CD4-positive, alpha-beta T cell treated with Interleukin-21 for 1 hour (primary cell): ENCODE measurements at places on chromosomes 11 and 22.

DNA sequence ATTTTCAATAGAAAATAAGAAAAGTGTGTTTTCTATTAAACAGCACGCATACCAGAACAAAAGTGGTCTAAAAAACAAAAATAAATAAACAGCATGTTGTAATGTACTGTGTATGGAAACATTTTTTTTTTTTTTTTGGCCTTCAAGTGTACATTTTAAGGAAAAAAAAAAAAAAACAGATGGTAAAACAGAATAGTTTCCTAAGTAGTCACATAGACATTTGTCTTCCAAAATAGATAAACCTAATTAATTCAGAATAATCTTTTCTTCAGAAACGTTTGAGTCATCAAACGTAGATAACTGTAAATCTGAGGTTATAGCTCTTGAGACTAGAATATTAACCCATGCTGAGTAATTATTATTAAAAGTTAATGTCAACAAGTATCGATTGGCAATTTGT, 396 bp upstream of the CFAP300 start:
- no peak for DNase-seq

DNA sequence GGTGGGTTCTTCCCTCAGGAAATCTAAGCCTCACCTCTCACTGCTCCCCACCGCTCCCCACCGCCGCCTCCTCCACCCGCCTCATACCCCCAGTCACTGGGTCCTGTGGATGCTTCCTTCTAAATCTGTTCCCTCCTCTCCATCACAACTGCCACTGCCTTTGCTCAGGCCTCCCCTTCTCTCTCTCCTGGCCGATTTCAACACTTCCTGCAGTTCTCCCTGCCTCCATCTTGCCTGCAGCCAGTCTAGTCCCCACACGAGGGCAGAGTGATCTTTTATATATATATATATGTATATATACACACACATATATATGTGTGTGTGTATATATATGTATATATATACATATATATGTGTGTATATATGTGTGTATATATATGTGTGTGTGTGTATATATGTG, 27.8 kb downstream of the CREB3L1 start:
- DNase-seq, result peak; percentile 37

- no peak for DNase-seq
Observed at GRCh38 chr22:37627121-37627520, 12.3 kb upstream of the SH3BP1 start.

DNA sequence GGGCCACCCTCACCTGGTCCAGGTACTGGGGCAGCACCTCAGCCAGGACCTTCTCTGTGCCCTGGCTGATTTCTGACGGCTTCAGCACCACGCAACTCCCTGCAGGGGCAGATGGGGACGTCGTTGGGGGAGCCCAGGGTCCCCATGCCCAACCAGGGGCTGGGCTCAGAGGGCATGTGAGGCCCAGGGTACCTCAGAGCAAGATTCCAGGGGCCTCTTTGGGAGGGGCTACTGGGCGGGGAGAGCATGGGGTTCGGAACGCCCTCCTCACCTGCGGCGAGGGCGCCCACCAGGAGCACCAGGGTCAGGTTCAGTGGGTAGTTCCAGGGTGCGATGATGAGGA, 8.1 kb downstream of the ALDH3B2 start:
- no peak for DNase-seq

- peak; percentile 37 for DNase-seq
Observed at GRCh38 chr22:36334081-36334820, 53.5 kb downstream of the MYH9 start.

GRCh38 chr11:9852465-9852864, 188.6 kb downstream of the SWAP70 start:
- no peak for DNase-seq

- no peak for DNase-seq
Observed at GRCh38 chr22:29854432-29854831, 16.4 kb upstream of the ASCC2 start.

DNA sequence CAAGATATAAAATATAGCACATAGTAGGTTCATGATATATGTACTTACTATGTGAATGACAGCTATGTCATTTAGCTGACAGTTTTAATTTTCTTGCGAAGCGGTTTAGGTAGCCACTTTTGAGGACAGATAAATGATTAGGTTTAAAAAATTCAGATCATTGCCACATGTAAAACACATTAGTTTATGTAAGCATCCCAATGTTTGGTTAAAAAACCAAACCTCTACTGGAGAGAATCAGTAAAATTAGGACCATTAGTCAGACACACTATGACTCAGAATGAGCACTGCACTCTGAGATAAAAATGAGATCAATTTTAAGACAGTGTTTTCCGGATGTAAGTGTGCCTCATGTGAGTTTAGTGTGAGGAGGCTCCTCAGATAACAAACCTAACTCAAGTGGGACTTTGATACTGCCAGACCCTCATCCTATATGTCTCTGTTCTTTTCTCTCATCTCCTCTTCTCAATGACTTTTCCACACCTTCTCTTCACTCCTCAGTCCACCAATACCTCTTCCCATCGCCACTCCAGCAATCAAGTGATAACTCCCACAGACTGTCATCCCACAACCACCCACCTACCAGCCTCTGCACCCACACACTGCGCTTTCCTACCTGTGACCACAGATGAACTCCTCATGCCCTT, 6.8 kb upstream of the OR2AT4 start:
- DNase-seq, result no peak

- DNase-seq, result no peak
Observed at GRCh38 chr11:121035780-121036179, 11.9 kb downstream of the TBCEL start.

- no peak for DNase-seq
Observed at GRCh38 chr22:39148026-39148726, 4.3 kb downstream of the CBX7 start.

DNA sequence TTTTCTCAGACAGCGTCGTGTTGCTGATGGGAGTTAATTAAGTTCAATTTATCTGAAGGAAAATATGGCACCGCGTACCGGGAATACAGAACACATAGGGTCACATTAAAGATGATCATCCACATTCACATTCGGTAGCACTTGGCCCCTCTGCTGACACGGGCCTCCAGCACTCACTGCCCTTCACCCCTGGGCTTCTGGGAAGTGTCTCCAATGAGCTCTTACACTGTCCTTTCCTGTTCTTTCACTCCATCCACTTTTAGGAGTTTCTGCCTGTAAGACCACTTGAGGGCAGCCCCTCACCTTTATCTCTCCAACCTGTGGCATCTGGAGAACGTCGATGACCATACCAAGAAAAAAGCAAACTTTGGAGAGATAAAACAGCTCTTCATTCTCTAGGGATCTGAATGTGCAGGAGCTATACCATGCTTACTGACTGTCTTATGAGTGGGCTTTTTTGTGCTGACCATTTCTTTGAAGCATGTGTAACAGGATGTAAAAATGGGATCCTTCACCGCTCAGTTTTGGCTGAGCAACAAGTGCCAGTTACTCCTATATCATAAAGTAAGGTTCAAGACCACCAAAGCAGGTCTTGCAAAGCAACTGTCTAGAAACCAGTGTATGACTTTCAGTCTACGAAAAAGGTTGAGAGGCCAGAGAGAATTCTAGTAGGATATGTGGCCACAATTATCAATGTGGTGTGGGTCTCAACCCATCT, 1.1 kb upstream of the SERGEF start:
- no peak for DNase-seq

DNA sequence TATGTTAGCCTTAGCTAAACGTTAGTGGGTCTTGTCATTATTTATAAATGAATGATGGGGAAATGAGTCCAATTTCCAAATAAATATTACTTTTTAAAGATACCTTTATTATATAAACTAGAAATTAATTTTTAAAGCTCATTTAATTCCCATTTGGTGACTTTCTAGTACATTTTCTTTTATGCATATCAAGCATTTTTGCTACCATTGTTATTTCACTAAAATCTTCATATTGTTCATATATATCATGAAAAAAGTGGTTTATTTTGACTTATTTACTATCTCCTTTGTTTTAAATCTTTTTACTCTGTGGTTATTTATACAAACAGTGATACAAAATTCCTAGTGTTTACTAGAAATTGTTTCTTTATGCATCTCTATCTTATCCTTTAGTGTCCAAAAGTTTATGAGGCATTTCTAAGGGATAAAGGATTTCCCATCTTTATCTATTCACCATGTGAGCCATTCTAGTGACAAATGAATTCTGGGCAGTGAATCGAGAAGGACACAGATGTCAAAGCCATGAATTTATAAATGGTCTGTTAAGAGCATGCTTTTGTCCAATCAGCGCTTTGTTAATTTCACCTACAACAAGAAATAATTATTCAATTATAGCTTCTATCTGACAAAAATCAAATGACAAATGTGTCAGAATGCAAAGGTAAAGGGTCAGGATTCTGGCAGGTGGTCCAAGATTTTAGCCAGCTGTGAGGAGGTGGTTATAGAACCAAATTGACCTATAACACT, 70.6 kb downstream of the PRMT3 start:
- DNase-seq, result no peak

DNA sequence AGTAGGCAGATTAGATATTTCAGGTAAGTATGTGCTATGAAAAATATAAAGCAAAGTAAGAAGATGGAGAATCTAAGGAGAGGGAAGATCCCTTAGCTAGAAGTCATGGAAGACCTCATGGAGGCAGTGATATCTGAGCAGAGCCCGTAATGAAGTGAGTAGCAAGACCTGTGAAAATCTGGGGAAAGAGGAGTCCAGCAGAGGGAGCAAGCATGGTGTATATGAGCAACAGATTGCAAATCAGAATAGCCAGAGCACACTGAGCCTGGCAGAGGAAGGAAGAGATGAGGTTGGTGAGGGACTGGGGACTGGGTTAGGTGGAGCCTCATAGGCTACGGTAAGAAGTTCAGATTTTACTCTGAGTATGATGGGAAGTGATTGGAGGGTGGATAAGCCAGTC, 9.4 kb downstream of the LHFPL7 start:
- no peak for DNase-seq

- DNase-seq, result no peak
Observed at GRCh38 chr11:68934666-68935065, 31.0 kb downstream of the IGHMBP2 start.

DNA sequence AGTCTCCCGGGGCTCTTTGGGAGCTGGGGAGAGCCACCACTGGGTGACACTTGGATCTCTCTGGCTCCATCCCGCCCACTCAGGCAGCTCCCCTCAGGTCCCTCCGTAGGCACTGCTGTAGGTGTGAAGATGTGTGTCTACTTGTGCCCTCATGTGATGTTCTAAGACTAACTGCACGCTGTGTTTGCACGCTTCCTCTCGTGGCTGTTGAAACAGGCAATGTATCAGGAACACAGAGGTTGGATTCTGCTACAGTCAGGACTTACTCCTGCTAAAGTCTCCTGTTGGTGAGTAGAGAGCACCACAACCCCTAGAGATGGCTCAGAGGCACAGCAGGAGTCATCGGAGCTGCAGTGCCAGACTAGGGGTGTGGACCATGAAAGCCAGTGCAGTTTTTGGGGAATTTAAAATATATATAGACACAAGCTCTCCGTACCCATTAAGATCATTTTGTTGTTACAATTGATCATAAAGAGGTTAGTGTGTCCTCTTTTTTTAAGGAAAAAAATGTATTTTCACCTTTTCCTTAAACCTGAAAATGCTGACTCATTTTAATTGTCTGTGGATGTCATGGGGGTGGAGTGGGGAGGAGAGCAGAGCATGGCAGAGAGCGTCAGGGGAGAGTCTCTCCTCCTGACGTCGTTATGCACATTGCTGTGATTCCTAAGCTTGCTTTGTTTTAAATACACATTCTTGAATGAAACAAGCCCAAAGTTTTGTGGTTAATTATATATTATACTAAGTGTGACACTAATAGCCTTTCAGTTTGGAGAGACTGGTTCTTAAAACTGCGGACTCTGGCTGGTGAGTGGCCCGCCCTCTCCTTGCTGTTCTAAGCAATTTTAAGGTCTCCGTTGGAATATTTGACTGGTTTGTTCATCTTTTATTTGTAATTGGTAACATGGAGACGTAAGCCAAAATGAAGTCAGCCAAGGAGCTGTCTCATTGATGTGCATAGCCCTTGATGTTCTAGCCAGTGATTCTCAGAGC, 16.2 kb upstream of the CTTN start:
- DNase-seq, result no peak

DNA sequence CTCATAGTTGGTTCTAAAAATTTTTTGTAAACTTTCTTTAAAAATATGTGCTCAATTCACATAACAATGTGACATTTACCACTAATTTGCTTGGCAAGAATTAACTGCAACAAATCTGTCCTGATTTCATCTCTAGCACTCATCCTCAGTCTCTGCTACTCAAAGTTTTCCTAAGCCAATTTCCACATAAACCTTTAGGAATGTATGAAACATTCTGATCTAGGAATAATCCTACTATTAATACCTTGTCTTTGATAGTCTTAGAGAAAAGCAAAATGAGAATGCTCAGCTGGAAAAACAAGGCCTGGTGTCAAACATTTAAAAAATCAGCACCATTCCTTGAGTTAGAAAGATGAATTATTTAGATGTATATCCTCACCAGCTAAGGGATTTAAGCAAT, 114.3 kb downstream of the CD44 start:
- DNase-seq, result no peak

DNA sequence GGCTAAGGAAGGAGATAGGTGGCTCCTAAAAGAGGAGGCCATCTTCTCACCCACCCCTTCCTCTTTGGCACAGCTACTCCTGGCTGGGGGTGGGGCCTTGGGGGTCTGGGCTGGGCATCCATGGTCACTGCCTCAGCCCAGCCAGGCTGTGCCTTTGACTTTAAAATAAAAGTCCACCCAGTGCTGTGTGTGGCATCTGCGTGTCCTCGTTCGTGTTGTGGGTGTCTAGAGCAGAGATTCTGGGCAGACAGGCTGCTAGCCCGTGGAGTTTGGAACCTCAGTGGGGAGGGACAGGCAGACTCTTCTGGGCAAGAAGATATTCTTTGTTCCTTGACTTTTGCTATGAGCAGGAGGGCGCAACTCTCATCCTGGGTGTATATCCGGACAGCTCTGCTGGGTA, 13.1 kb downstream of the RPS6KA4 start:
- DNase-seq, result no peak

- DNase-seq, result no peak
Observed at GRCh38 chr11:30855383-30856006, 269.3 kb upstream of the MPPED2 start.

- no peak for DNase-seq
Observed at GRCh38 chr11:70489276-70489675, 90.9 kb downstream of the CTTN start.

DNA sequence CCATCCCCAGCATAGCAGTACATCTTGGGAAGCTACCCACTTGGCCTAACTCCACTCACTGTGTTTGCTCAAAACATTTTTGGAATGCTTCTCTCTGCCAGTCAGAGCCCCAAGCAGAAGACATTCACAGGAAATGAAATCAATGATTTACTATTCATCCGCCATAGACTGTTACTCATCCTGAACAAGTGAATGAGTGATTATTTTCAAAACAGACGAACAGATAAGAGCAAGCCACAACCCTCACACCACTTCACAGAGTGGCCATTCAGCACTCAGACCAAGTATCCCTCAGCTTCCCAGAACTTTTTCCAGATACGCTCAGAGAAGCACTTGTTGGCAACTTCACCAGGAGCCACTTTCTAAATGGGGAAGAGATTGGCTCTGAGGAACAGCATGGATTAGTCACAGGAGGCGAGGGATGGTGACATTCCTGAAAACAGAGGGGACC, 13.0 kb upstream of the UBASH3B start:
- no peak for DNase-seq

GRCh38 chr11:62553080-62553838, 6.7 kb upstream of the AHNAK start:
- DNase-seq, result peak; percentile 89

GRCh38 chr11:57460758-57461749, 726 bp downstream of the RTN4RL2 start:
- DNase-seq, result no peak
